ENCODE measurements at places on chromosomes 6 and 20.

DNA sequence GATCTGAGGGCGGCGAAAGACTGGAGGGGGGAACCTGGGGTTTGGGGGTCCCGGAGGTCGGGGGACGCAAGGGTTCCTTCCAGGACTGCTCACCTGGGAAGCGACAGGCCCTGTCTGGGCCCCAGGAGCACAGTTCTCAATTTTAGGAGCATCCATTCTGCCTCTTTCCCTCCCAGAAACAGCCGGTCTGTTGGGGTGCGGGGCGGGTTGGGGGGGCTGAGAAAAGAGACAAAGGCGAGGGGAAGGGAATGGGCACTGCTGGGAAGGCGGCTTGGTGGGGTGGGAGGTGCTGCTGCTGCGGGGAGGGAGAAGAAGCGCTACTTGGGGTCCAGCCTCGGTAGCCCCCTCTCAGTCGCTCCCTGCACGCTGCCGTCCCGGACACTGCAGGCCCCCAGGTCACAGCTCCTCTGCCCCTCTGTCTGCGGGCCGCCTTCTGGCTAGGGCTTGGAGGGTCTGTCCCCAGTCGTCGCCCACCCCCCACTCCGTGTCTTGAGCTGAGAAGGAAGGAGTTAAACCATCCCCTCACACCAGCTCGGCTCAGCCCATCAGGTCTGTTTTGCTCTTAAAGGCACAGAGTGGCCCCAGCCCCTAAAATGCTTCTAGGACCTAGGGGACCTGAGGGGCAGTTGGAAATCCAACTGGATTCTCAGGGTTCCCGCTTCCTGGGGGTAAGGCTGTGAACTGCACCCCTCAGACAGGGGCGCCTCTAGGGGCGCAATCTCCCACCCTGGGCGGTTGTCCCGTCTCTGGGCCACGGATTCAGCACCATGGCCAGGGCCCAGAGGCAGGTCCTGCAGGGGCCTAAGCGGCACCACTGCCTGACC lies 690 bp downstream of the GDAP1L1 start:
- DNase-seq = peak; percentile 27

DNA sequence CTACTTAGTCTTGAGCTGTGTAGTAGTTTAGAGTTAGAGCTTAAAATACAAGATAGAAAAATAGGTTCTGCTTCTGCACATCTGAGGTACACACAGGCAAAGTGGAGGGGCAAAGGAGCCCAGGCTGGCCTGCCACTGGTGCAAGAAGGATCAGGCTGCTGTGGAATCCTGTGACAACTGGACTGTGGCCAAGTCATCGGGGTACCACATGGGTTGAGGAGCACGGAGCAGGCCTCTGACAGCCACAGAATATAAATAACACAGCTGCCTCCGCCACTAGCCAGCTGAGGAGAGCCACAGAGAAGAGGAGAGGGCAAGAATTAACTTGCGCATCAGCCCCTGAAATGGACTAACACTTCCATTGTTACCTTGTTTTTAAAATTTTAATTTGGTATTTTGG lies 206.0 kb upstream of the MARCKS start:
- DNase-seq = peak; percentile 27

- DNase-seq = no peak
Measured at GRCh38 chr6:56689114-56689513, 46.4 kb upstream of the DST start.

DNA sequence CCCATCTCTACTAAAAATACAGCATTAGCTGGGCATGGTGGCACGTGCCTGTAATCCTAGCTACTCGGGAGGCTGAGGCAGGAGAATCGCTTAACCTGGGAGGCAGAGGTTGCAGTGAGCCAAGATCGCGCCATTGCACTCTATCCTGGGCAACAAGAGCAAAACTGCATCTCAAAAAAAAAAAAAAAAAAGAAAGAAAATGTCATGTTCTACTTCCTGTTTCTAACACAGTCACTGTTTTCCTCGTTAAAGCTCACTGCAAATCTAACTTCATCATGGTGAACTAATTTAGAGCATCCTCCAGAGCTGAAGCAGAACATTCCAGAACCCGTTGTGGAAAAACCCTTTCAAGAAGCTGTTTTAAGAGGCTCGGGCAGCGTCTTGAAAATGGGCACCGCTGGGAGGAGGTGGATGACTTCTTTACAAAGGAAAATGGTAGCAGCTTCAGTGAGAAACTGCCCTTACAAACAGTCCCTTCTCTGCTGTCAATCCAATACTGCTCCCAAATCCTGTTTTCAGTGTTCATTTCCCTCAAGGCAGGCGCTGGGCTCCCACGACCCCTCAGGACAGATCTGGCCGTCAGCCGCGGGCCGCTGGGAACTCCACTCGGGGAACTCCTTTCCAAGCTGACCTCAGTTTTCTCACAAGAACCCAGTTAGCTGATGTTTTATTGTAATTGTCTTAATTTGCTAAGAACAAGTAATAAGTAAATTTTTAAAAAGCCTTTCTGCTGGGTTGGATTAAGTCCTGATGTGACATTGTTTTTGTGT lies 12.5 kb downstream of the CTSZ start:
- DNase-seq = no peak

DNA sequence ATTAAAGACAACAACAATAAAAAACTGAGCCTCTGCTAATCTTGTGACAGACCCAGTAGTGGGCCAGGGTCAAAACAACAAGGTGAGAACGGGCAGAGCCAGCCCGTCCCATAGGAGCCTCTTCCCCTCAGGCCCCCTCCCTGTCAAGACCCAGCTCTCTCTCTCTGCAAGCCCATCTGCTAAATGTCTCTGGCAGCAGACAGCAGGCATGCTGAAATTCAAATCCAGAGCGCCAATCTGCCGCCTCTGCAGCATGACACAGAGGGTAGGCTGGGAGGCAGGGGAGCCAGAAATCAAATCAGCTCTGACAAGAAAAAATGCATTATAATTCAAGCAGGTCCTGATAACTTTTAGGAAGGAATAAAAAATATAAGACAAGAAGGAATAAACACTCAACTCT lies 26.3 kb downstream of the METTL24 start:
- DNase-seq = peak; percentile 13

DNA sequence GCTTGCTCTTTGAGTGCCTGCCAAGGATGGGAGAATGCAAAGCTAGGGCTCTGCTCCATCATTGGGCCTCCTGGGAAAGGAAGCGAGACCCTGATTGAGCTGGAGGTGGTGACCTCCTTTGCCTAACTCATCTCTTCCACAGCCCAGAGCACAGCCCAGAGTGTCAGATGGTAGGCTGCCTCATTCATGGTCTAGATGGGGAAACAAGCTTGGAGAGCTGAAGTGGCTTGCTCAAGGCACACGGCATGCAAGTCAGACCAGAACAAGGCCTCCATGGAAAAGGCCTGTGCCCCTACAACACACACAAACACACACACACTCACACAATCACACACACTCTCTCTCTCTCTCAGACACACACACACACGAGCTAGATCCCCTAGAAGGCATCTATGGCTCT lies 17.5 kb downstream of the TGM3 start:
- DNase-seq = no peak

GRCh38 chr6:25601800-25602673 lies 50.0 kb upstream of the SCGN start:
- DNase-seq = peak; percentile 43

- no peak for DNase-seq
Measured at GRCh38 chr6:50831186-50831585, 12.5 kb downstream of the TFAP2B start.

DNA sequence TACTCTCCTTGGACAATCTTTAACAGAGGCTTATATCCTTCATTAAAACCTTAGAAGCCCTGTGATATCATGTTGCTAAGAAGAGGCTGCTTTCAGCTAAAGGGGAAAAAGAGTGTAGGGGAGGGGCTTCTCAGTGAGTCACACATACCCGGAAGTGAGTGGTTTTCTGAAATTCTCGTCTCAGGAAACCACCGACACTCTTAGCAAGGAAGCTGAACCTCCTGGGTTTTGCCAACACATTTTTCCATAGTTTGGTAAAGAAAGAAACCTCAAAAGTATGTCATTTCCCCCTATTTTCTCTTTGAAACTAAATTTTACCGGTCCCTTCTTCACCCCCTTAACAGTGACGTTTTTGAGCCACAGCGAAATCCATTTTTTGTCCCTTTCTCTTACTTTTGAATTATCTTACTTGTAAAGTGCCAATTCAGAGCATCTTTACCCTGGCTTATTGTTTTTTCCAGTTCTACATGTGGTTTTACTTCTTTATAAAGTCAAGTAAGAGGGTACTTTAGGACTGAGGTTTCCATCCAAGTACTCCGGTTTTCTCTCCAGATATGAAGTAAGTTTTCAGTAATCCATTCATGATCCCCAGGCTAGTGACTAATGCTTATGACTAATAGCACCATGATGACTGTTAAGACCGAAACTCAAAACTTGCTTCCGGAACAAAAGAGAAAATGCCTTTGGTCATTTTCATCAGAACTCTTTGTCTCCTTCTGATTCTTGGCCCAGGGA lies 219.3 kb downstream of the ARHGAP18 start:
- peak; percentile 97 for DNase-seq

- no peak for DNase-seq
Measured at GRCh38 chr6:11656491-11656890, 118.9 kb downstream of the TMEM170B start.

DNA sequence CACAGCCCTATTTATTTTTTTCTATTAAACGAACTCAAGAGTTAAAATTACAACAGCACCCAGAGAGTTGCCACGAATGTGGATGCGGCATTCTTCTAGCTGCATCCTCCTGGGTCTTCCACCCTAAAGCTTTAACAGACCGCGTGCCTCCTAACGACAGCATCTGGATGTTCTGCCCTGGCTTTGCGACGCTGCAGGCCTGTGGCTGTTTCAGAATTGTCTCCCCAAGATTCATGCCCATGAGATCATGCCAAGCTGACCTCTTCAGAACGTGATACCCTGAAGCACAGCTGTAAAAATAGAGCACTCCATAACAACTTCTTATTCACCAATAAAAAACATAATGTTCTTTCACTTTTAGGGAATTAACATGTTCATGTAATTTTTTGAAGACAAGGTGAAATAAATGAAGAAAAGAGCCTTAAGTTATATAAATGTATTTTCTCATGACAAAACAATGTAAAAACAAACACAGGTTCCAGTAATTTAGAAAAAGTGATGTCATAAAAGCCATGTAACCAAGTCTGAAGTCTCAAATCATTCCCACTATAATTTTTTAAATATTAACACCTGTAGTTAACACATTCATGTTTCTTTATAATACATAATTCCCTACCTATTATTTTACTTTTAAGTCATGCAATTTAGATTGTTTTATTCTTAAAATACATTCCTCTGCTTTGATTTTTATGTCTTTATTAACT lies 26.5 kb downstream of the HIVEP2 start:
- no peak for DNase-seq

GRCh38 chr6:167711211-167711610 lies 115.5 kb upstream of the AFDN start:
- DNase-seq = no peak

All from fibroblast of skin of abdomen (primary cell).